ENCODE measurements at places on chromosomes 7 and 10. TPM values are rescaled to one million over a fixed set of nuclear protein-coding genes. Genes with fewer than 3 reads are reported as not detected.

DNA sequence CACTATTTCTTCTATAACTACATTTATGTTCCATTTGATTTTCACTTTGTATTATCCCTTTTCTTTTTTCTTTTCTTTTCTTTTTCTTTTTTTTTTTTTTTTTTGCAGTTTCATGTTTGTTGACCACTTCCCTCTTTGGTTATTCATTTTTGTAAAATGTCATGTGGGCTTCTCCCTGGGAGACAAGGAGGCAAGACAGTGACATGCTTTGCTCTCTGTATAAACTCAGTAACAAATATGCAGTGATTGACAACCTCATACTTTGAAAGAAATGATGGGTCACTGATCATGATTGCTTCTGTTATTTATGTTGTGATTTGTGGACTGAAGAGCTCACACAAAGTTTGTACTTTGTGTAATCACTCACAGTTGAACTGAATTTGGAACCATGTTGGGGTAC, 90.2 kb upstream of the ABI1 start:
- no peak for DNase-seq

GRCh38 chr7:94630855-94631254, 25.1 kb downstream of the SGCE start:
- no peak for DNase-seq

- DNase-seq = no peak
Measured at GRCh38 chr10:126336801-126337200, 51.5 kb downstream of the ADAM12 start.

DNA sequence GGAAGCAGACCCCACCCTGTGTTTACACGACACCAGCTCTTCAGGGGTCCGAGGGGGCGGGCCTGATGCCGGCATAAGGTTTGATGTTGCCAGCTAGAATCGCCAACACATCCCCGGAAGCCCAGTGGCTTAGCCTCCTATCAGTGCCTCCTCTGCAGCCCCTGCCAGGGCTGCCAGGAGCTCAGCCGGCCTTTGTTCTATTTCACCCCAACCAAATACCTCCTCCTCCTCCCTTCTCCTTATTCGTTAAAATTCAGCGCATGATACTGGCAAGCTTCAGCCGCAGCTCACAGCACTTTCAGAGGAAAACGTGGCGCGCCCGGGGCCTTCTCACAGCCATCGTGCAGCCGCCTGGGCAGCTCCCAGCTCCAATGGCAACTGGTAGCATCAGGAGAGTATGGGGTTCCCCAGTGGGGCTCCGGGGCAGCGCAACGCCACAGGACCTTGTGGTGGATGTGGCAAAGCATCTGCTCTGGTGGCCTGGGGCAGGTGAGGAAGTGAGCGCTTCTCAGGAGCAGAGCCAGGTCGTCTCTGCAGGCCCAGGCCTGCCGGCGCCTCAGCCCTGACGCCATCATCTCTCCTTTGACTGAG, 176.4 kb upstream of the RHEB start:
- DNase-seq = no peak

- peak; percentile 67 for DNase-seq
Measured at GRCh38 chr10:52883996-52884871, 111.7 kb upstream of the MBL2 start.

- no peak for DNase-seq
Measured at GRCh38 chr10:95988702-95989101, 54.7 kb upstream of the CCNJ start.

DNA sequence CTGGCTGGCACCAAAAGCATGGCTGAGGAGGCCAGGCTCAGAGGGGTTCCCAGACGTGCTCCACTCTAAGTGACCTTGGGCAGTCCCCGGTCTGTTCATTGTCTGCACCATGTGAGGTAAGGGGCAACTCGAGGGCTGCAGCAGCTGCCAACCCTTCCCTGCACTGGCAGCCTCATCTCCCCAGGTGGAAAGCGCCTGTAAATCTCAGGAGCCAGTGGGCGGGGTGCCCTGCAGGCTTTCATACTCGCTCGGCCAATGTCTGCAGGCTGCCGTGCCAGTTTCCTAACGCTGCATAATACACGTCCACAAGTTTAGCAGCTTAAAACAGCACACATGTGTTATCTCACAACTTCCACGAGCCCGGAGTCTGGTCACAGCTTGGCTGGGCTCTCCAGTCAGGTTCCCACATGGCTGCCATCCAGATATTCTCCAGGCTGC, 12.6 kb upstream of the GDF10 start:
- DNase-seq = no peak

- DNase-seq = no peak
Measured at GRCh38 chr10:129728905-129729795, 234.9 kb downstream of the EBF3 start.

DNA sequence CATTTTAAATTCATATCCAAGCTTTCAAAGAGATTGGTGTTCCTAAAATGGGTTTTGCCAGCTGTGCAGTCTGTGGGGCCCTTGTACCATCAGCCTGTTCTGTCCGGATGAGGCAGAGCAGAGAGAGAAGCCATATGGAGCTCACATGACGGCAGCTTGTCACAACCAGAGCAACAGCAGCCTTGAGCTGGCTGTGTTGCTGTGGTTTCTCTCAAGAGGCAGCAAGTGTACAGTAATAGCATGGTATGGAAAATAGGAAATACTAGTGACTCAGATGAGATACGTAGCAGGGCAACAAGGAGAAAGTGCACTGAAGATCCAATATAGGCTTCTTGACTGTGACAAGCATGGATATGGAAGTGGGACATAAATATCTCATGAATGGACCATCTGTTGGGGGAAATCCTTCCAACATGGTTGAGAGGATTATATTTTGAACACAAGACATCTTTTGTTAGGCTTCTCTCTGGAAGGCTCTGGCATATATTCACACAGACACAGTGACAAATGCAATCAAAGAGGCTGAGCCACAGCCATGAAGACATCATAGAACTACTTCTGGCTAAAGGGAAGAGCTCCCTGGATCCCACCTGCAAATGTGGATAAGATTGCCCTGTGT, 251.0 kb upstream of the TAC1 start:
- DNase-seq = no peak

DNA sequence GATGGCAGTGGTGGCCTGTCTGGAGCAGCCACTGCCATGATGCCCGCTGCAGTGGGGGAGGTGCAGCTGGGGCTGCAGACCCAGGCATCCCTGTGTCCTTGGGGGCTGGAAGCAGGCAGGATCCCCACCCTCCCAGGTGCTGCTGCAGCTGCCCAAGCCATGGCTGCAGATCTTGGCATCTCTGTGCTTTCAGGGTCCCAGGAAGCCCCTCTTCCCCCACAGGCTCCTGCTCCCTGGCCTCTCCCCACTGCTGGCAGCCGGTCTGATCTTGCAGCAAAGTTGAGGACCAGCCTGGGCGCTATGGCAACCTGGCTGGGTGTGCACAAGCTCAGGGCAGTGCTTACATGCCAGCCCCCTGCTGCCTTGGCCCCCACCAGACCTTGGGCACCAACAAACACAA, 78.5 kb downstream of the SAMD9 start:
- no peak for DNase-seq

DNA sequence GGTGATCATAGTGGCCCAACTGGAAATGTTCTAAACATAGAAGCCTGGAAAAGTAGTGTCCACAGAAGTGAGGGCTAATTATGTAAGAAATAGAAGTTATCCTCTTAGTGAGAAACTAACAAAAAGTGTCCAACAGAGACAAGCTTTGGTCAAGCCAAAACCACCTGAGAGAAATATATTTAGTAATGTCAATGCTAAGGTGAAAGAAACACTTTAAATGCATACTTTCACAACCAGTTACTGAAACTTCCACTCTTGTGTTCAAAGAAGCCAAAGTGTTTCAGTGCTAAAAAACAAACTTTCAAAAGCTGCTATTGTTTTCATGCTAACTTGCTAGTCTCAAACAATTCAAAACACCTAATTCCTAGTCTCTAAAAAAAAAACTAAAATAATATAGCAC, 18.1 kb downstream of the RAB11FIP2 start:
- DNase-seq = no peak

DNA sequence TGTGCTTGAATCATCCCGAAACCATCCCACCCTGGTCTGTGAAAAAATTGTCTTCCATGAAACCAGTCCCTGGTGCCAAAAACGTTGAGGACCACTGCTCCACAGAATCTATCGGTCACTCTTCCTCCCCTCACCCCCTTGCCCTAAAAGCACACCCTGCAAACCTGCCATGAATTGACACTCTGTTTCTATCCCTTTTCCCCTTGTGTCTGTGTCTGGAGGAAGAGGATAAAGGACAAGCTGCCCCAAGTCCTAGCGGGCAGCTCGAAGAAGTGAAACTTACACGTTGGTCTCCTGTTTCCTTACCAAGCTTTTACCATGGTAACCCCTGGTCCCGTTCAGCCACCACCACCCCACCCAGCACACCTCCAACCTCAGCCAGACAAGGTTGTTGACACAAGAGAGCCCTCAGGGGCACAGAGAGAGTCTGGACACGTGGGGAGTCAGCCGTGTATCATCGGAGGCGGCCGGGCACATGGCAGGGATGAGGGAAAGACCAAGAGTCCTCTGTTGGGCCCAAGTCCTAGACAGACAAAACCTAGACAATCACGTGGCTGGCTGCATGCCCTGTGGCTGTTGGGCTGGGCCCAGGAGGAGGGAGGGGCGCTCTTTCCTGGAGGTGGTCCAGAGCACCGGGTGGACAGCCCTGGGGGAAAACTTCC, 784 bp upstream of the SERPINE1 start:
- DNase-seq = no peak

GRCh38 chr10:80204677-80205476, 460 bp downstream of the ANXA11 start:
- DNase-seq = no peak

- DNase-seq = no peak
Measured at GRCh38 chr7:108824840-108825580, 255.3 kb downstream of the DNAJB9 start.

DNA sequence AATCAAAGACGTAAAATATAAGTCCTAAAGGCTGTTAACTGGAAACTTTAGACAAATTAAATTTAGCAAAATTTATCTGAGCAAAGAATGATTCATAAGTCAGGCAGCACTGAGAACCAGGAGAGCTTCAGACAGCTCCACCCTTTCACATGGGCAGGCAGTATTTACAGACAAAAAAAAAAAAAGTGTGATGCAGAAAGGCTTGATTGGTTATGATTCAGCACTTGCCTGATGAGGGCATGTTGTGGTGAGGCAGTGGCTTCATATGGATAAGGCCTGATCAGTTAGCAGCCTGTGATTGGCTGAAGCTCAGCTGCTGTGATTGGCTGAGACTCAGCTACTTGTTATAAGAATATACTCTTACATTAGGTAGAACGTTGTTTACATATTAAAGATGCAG, 495.4 kb upstream of the POM121L12 start:
- no peak for DNase-seq

DNA sequence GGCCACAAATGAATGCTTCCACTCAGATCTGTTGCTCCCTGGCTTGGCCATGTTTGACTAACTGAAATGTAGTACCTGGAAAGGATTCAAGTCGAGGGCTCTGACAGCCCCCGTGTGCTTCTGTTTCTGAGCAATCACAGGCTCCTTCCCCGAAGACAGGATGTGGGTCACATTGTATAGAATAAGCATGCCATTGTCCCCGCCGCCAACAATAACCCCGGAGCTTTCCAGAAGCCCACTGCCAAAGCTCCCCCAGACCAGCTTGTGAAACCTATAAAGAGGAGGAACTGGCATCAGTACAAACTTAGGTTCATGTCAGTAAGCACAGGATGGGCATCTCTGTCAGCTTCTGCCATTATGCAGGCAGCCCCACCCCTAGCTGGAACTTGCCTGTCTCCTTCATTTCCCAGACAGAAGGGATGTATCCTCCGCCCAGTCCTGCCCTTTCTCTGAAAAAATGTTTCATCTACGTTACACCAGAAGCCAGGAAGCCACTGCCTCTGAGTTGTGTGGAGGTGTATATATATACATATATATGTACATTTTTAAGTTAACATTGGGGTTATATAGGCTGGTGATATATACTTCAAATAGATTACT, 10.3 kb downstream of the SEC31B start:
- DNase-seq = no peak

GRCh38 chr7:153158149-153158548, 398.6 kb downstream of the ACTR3B start:
- no peak for DNase-seq

DNA sequence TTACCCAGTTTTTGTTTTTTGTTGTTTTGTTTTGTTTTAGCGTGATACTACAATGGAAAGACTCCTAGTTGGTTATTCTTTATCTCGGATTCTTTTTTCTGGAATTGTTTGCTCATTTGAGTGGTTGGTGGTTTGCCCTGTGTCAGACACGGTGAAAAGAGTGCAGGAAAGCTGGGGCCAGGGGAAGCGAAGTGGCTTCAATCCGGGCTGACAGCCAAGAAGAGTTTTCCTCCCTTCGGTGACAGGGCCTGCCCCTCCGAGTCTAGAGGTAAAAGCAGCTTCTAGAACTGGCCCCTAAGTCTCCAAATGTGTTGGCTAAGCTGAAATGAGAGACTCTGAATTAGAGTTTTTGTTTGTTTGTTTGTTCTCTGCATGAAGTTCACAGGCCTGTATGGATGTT, 5.7 kb upstream of the AP5Z1 start:
- DNase-seq = no peak

DNA sequence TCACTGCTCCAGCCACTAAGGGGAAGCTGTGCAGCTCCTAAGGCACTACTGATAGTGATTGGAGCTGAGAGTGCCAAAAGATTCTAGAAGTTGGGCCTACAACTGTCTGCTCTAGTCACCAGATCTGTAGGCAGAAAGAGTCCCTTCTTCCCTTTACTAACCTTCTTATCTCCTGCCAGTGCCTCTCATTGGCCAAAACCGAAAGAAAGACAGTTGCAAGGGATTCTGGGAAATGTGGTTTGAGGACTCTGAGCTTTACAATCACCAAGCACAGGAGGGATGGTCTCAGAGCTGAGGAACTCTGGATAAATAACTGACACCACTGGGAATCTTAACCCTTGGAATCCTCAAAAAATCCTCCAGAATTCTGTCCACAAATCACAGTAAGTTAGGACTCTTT, 615.8 kb downstream of the CCSER2 start:
- DNase-seq = no peak

DNA sequence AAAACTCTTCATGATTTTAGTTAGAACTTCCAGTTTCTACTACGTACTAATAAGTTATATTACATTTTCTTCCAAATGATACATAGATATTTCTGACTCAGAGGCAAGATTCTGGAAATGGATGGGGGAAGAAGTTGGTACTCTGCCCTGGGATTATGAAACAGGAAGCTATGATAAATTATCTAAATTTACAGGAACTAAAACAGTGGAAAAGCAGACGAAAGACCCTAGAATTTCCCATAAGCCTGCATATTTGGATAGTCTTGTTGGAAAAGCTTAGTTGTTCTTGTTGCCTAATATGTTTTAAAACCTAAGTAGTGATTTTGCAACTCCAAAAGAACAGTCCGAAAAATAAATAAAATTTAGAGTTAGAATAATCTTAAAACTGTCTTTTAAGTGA, 21.8 kb downstream of the CFAP69 start:
- DNase-seq = no peak

- DNase-seq = no peak
Measured at GRCh38 chr7:28855538-28856217, 102.5 kb downstream of the TRIL start.

The OGDH gene
- 83.5 TPM for polyA plus RNA-seq

The GHRHR gene
- not detected for polyA plus RNA-seq

The TMEM196 gene
- polyA plus RNA-seq = 0.05 TPM

The SFTPA2 gene
- 0.32 TPM for polyA plus RNA-seq

The SLC13A1 gene
- not detected for polyA plus RNA-seq

The INSIG1 gene
- 38.1 TPM for polyA plus RNA-seq

The CYP3A4 gene
- polyA plus RNA-seq = 0.79 TPM

The CXCL12 gene
- 49.2 TPM for polyA plus RNA-seq

The SFR1 gene
- 6.8 TPM for polyA plus RNA-seq

Measured in urinary bladder (tissue), 4 donors.